ENCODE measurements at places on chromosomes 7 and 10. TPM values are rescaled to one million over a fixed set of nuclear protein-coding genes. Genes with fewer than 3 reads are reported as not detected.

DNA sequence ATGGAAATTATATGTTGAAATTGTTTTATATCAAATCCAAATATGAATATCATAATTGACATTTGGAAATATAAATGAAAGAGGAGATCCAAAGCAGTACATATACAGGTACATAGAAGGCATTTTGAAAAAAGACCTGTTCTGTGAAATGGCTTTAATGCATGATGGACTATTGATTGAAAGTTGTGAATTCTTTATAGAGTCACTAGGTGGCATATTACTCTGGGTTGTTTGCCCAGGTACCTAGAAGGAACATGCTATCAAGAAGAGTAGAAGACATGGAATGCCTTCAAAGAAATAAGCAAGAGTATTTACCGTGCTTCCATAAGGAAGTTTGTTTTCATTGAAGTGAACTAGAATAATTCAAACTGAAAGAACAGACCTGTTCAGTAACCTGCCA lies 160.0 kb upstream of the ANK3 start:
- no peak for DNase-seq

- no peak for DNase-seq
Observed at GRCh38 chr7:77679608-77680007, 16.7 kb upstream of the RSBN1L start.

- DNase-seq: no peak
Observed at GRCh38 chr10:93475871-93476270, 6.3 kb downstream of the MYOF start.

GRCh38 chr7:37212051-37212450 lies 236.6 kb downstream of the ELMO1 start:
- no peak for DNase-seq

DNA sequence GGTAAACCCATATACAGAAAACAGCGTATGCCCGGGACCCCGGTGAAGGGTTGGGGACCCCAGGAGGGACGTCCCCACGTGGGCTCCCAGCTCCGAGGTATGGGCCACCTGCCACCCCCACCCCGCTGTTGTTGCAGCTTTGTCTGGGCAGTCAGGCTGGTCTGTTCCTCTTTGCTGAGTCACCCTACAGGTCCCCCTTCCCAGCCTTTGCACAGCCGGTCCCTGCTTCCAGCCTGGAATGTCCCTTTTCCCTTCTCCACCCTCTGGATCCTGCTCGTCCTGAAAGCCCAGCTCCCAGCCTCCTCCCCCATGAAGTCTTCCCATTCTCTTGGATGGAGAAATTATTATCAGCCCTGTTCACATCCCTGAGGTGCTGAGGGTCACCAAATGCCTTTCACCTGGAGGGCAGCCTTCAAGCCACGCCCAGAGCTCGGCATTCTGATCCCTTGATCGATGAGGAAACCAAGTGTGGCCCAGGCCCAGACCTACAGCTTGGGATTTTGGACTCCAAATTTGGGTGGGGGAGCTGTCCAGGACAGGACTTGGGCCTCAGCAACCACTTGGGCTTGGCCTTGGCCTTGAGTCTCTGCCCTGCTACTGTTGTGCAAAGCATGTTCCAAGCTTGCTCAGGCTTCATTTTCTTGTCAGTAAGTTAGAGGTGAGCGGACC lies 2.6 kb downstream of the CLDN4 start:
- no peak for DNase-seq

- DNase-seq: no peak
Observed at GRCh38 chr10:16943295-16944285, 126.4 kb upstream of the RSU1 start.

DNA sequence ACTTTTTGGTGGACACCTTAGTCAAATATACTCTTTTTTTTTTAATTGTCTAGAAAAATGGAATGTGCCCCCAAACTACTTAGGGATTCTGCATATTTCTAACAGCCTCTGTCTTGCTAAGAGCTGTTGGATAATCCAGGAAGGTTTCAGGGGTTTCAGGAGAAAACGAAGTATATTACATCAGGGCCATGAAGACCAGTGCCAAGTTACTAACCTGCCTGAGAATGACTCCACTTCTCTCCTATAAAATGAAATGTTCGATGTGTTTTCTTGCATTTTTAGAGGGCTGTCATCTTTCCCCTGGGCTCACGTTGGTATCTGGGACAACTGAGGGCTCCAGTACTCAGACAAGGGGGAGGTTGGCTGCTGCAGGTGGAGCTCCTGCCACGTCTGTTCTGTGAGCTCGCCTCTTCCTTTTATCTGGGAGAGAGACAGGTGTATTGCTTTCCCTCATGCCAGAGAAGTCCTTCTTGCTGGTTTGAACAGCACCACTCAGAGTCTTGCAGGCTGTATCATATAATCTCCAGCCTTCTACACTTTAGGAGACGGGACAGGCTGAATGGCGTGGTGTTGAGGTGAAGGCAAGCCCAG lies 71.3 kb downstream of the CAMK1D start:
- DNase-seq: no peak

- DNase-seq: peak; percentile 56
Observed at GRCh38 chr10:46523119-46523961, 33.1 kb downstream of the GPRIN2 start.

GRCh38 chr10:99852481-99853213 lies 70.2 kb downstream of the ABCC2 start:
- DNase-seq: no peak

- no peak for DNase-seq
Observed at GRCh38 chr7:620885-621284, 101.2 kb upstream of the PDGFA start.

GRCh38 chr7:126948664-126949063 lies 304.1 kb downstream of the GRM8 start:
- DNase-seq: no peak

- DNase-seq: no peak
Observed at GRCh38 chr10:18601321-18601720, 50.1 kb downstream of the NSUN6 start.

- DNase-seq: peak; percentile 51
Observed at GRCh38 chr10:103820101-103821062, 35.0 kb downstream of the SH3PXD2A start.

GRCh38 chr7:130904031-130904757 lies 170.2 kb upstream of the KLF14 start:
- no peak for DNase-seq

DNA sequence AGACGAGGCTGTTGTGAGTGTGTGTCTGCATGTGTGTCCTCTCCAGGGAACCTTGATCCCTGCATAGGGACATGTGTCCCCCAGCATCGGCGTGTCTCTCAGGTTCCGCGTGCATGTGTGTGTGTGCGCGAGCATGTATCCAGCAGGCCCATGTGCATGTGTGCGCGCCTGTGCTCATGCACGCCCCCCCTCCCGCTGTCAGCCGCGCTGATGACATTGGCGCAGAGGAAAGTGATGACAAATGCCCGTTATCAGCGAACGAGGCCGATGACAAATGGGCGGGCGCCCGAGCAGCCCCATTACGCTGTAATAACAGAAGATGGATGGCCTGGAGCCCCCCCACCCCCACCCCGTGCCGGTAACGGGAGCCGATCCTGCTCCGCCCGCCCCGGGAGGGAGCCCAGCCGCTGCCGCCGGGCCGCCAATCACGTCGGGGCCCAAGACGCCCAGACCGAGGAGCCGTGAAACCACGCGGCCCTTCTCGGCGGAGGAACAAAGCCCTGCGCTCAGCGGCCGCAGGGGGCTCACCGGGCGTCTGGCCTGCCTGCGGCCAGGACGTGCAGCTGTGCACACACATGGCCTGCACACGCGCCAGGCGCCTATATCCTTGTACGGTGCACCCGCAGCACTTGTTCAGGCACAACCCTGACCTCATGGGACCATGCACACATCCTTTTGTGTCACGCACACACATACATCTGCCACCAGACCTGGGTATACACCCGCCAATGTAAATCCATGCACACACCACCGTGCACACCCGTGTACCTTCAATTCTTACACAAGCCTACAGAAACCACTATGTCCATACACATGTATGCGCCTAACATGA lies 21.5 kb downstream of the POLL start:
- no peak for DNase-seq

DNA sequence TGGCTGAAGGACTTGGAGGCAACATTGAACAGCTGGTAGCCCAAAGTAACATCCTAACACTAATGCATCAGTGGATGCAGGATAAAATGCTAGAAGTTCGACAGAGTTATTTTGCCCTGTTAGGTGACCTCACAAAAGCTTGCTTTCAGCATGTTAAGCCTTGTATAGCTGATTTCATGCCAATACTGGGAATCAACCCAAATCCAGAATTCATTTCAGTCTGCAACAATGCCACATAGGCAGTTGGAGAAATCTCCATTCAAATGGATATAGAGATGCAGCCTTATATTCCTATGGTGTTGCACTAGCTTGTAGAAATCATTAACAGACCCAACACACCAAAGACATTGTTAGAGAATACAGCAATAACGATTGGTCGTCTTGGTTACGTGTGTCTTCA lies 62.9 kb downstream of the CCSER2 start:
- DNase-seq: no peak

- DNase-seq: no peak
Observed at GRCh38 chr7:1839701-1840100, 169.6 kb downstream of the ELFN1 start.

DNA sequence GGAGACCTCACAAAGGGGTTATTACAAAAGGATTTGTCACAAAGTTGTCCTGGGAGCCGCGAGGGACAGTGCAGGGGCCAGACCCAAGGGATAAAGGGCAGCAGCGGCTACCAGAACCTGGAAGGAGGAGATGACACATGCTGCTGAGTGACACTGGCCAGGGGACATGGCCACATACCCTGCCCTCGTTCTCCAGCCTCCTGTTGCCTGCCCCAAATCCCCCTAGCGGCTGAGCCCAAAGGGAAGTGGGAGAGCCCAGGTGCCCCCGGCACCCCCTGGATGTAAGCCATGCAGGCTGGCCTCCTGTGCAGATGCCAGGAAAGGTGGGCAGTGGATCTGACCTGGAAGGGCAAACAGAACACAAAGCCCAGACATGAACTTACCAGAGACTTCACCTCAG lies 42.7 kb downstream of the C10orf143 start:
- no peak for DNase-seq

DNA sequence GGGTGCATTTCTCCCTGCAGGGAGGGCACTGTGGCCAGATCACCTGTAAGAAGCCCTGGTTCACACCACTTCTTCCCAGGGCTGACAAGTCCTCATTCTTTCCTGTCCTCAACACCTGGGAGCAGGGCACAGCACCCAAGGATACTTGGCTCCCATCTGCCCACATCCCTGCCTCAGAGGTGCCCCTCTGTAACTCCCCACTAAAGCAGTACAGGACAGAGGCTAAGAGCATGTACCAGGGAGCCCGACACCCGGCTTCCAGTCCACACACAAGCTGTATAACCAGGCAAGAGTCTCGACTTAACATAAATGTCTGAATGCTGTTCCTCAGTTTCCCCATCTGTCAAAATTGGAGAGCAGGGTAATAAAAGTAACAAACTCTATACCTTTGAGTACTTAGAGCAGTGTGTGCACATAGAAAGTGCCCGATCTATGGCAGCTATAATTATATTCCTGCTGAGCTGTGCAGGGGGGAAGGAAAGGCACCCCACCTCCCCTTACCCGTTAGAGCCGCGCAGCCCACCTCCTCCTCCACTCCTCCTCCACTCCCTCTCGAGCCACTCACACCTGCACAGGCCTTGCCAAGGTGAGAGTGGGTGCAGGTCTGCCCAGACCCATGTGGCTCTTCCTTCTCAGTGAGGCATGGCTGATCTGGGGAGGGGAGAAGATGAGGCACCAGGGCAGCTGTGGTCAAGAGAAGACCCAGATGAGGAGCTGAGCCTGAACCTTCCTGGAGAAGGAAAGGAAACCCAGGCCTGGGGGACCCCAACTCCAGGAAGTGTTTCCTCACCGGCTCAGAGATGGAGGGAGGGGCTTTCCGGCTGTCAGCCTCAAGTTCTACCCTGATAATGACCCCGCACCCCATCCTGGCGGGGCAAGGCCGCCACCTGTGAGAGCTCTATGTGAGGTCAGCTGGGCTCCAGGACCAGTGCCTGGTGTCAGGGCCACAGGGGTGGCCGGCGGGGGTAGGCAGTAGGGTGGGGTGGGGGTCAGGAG lies 22.6 kb downstream of the PODXL start:
- DNase-seq: no peak

- no peak for DNase-seq
Observed at GRCh38 chr10:67789769-67790168, 48.2 kb downstream of the DNAJC12 start.

SFTPA2 gene
- 7.9 TPM for total RNA-seq

CWF19L1 gene
- 14.0 TPM for total RNA-seq

DGKB gene
- total RNA-seq: 1.0 TPM

ACTR3C gene
- 22.4 TPM for total RNA-seq

SPDYE5 gene
- 0.09 TPM for total RNA-seq

H2BK1 gene
- not detected for total RNA-seq

POM121L12 gene
- total RNA-seq: not detected

TIMM23B gene
- total RNA-seq: 9.6 TPM

DNAH11 gene
- total RNA-seq: 0.12 TPM

JCAD gene
- total RNA-seq: 25.8 TPM

ABCB1 gene
- 181 TPM for total RNA-seq

LRGUK gene
- total RNA-seq: 2.4 TPM

SAMD9L gene
- 6.4 TPM for total RNA-seq

UPK3BL2 gene
- total RNA-seq: 20.3 TPM

NAT16 gene
- total RNA-seq: not detected

UMAD1 gene
- 20.3 TPM for total RNA-seq

SFTPA1 gene
- total RNA-seq: 7.0 TPM

LRRC4 gene
- total RNA-seq: 3.8 TPM

GIMAP1 gene
- total RNA-seq: 5.1 TPM

ATOH7 gene
- total RNA-seq: not detected

Data from mucosa of gallbladder (tissue), 1 donor.